COR-L47 (cell line): ENCODE measurements at places on chromosomes 1 and 21.

- no peak for DNase-seq
Observed at GRCh38 chr1:23097316-23097715, 71.3 kb downstream of the LUZP1 start.

- DNase-seq = peak; percentile 23
Observed at GRCh38 chr1:9615316-9616063, 26.8 kb downstream of the TMEM201 start.

DNA sequence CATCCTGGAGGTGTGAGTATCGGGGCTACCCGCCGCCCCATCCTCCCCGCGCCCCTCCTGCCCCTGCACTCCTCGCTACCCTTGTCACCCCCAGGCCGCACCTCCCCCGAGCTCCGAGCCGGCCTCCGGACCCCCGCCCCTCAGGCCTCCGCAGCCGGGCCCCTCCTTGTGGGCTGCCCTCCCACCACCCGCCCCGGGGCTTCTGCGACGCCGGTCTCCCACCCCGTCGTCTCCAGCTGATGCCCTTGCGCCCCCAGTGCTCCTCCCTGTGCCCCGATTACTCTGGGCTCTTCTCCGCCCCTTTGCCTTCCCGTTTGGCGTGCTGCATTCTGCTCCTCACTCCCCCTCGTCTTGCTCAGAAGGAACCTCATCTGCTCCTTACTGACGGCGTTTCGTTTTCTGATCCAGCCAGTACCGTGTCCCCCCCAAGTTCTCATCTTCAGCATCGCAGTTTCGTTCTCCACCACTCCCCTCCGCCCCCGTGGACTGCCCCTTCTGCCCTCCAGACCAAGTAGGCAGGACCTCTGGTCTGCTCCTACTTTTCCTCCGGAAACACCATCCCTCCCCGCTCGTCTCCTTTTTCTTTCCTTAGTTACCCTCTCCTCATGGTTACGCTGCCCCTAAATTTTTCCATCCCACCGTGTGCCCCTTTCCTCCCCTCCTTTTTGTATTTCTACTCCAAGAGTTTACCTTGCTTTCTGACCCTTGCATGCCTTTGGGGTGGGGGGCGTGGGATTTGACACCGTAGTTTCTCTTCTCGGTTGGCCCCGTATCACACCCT is 841 bp downstream of the SNX27 start:
- DNase-seq = no peak

- no peak for DNase-seq
Observed at GRCh38 chr1:119516680-119517079, 9.7 kb downstream of the HSD3B1 start.

- DNase-seq = no peak
Observed at GRCh38 chr1:150152772-150153456, 3.2 kb downstream of the PLEKHO1 start.

GRCh38 chr1:222995236-222995580 is 147.8 kb downstream of the TLR5 start:
- no peak for DNase-seq

- no peak for DNase-seq
Observed at GRCh38 chr1:111199329-111199728, 1.1 kb downstream of the DENND2D start.

DNA sequence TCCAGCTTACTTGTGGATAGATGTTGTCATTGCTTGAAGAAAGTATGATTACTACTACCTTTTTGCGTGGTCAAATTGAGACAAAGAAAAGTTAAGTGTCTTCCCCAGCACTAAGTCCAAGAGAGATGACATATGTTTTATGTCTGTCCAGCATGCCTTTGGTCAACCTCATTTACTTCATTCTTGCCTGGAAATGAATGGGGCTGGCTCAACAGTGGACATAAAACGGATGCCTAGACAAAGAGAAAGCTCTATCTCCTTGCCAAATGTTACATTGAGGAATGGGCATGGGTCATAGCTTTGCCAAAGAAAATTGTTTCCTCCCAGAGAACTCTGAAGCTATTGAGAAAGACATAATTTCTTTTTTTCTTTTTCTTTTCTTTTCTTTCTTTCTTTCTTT is 82.4 kb upstream of the PLPPR4 start:
- DNase-seq = no peak

DNA sequence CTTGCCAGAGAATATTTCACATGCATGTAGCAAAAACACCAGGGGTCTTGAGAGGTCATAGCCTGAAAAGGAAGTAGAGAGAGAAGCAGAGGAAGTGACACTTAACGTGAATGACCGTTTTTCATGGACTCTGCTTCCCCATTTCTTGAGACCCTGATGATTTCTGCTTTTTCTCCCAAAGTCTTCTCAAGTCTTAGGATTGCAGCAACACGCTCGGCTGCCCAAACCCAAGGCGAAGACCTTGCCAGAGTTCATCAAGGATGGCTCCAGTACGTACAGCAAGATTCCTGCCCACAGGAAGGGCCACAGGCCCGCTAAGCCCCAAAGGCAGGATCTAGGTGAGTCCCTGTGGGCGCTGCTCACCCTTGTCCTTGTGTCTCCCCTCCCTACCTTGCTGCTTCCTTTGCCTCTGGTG is 12.8 kb downstream of the THEMIS2 start:
- no peak for DNase-seq

- DNase-seq = no peak
Observed at GRCh38 chr1:165562571-165562970, 18.8 kb downstream of the LRRC52 start.

DNA sequence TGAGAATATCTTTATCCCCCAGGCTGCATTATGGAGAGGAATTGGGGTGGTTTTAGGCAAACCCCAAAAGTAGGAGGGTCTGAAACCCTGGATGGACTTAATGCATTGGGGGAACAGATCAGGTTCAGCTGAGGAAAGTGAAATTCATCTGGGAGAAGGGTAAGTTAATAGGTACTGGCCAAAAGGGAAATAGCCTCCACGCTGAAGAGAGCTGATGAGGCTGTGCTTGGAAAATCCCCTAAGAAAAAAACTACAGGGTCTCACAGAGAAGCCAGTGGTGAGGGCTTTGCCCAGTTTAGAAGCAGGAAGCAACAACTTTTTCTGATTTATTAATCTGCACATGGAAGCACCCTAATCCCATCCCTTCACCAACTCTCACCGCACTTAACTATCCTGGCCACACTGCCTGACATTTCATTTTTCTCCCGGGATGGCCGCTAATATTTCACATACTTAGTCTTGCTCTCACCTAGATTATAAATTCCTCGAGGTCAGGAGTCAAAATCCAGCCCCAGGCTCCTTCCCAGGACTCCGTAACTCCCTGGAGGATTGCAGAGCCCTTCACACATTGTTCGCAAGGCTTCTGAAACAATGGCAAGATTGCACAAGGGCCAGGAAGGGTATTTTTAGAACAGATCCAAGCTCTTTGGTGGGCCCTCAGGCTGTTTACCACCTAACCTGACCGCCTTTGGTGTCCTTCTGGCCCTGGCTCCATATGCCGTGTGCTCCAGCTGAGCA is 60.9 kb upstream of the TARBP1 start:
- DNase-seq = no peak

GRCh38 chr1:55927702-55928290 is 651.6 kb downstream of the PLPP3 start:
- no peak for DNase-seq

GRCh38 chr1:202268817-202269216 is 72.9 kb downstream of the UBE2T start:
- no peak for DNase-seq

- no peak for DNase-seq
Observed at GRCh38 chr1:181768930-181769280, 285.6 kb downstream of the CACNA1E start.

DNA sequence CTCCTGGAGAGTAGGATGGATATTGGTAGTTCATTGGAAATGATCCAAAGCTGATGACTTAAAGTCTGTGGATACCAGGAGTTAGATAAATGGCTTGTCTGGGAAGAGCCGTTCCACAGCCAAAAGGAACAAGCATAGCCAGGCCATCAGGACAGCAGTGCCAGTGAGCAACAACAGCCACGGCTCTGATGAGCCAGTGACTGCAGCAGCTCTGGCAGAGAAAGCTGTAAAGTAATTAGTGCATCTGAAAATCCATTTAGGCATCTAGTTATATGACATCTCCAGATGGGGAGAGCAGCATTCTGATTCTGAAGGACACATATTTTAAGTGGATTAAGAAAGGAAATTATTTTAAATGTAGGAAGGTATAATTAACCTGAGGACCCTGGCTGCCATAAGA is 256.2 kb upstream of the PLXNA2 start:
- DNase-seq = no peak

DNA sequence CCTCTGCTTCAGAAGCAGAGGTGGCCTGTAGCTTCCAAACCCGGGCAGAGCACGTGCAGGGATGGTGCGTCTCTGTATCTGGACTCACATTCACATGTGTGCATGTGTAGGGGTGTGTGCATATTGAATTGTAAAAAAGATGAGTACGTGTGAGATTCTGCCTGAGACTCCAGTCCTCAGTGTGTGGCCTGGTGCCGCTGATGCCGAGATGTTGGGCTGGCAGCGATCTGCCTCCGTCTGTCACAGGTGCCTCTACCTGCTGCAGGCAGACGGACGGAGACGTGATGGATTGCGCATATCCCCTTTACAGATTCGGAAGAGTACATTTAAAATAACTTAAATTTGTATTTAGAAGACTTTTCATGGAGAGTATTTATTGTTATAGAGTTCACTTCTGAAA is 53.6 kb downstream of the ADARB1 start:
- DNase-seq = no peak

GRCh38 chr1:153793261-153793972 is 18.2 kb downstream of the SLC27A3 start:
- DNase-seq = no peak

DNA sequence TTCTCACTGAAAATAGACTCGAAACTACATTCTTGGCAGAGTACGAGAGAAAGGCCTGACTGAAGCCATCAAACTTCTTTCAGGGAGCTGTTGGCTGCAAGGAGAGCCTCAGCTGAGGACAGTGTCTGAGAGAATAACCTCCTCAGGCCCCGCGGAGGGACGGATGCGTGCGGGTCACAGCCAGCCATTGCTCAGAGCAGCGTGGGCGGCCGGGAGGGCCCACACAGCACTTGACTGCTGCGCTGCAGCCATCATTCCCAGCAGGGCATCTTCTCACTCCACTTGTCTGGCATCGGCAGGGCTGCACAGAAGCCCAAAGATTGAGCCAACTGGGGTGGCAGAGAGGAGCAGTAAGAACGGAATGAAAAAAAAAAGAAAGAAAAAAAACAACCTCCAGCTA is 113.5 kb downstream of the XCL2 start:
- DNase-seq = no peak

DNA sequence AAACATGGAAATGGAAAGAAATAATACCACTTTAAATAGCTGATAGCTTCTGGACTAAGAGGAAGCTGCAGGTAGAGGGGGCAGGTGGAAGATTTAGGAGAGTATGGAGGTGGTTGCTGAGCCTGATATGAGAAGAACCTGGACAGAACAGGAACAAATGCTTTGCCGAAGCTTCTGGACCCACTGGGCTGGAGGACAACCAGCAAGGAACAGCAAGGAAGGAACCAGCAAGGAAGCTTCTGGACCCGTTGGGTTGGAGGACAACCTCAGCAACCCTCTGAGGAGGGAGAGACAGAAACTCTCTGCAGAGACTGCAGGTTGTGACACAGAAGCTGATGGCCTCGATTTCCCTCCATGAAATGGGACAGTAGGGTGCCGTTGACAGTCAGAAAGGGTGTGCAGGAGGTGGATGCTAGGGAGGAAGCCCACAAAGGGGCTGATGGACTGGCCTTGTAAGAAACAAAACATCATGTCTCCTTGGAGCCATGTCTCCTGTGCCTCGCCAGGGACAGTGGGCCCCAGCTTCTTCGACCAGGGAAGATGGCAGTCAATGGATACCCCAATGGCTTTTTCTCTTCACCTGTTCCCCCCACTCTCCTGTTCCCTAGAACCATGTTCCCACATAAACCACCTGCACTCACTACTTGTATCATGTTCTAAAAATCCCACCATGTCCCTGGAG is 8.3 kb upstream of the WNT3A start:
- no peak for DNase-seq

GRCh38 chr1:221891708-221892107 is 149.8 kb upstream of the DUSP10 start:
- no peak for DNase-seq

- DNase-seq = no peak
Observed at GRCh38 chr1:163914785-163915413, 593.1 kb downstream of the NUF2 start.

GRCh38 chr1:74857676-74858075 is 124.7 kb downstream of the TYW3 start:
- DNase-seq = no peak

DNA sequence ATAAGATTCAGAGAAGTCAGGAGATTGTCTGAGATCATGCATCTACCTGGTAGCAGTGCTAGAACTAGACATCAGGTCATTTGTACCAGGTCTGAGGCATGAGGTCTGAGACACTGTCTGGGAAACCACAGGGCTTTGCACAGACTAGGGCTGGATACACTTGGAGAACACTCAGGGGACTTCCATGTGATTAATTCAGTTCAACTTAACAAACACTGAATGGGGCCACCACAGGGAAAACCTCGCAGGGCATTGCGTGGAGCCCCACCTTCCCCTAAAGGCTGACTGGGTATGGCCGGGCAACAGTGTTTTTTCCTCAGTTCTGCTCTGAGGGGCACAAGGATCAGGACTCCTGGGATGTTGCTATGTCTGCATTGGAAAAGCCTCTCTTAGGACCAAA is 86.5 kb upstream of the WARS2 start:
- no peak for DNase-seq

DNA sequence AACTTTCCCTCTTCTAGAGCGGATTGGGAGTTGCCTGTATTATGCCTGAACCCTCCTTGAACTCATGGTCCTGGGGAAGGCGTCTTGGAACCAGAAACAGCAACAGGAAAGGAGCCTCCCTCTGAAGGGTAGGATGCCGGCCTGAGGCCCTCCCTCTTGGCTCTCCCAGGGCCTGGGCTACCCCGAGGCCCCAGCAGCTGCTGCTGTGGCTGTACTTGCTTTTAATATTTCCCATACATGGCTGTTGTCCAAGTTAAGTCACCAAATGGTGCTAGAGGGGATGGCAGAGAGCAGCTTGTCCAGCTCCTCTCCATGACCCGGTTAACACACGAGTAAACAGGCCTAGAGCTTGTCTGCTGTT is 10.5 kb downstream of the CHRNB2 start:
- no peak for DNase-seq

DNA sequence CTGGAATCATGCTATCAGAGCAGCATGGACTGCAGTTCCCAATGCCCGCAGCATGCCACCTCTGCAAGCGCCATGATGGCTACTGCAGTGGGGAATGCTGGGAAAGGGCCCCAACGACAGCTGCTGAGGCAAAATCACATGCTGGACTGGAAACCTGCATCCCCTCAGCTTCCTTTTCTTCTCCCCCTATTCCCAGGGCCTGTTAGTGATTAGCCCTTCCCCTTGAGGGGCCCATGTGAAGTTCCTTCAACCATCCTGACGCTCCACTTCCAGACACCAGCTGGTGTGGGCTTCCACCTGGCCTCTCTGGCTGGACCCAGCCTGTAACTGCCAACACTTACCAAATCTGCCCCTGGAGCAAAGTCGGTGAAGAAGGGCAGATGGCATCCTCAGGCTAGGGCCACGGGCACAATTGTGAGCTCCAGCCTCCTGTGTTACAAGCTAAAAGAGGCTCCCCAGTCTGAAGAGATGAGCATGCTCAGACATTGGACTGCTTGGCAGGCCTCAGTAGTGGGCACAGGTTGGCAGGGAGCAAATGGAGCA is 22.1 kb upstream of the SDC3 start:
- DNase-seq = no peak
